A673 (cell line): ENCODE measurements at places on chromosomes 11 and 22. TPM values are rescaled to one million over a fixed set of nuclear protein-coding genes. Genes with fewer than 3 reads are reported as not detected.

CSF2RB gene
- not detected in 2 replicates for total RNA-seq

SPI1 gene
- total RNA-seq = not detected in 2 replicates

EPS8L2 gene
- 0.66 and 0.90 TPM in 2 replicates for total RNA-seq

MISFA gene
- 4.6 and 5.8 TPM in 2 replicates for total RNA-seq

TPBGL gene
- 0.24 and 0.41 TPM in 2 replicates for total RNA-seq

APOL5 gene
- not detected in 2 replicates for total RNA-seq

OR51B5 gene
- total RNA-seq = not detected in 2 replicates

NEFH gene
- total RNA-seq = 21.4 and 22.0 TPM in 2 replicates

KCNQ1OT1 gene
- total RNA-seq = 4.0 and 4.1 TPM in 2 replicates
